ENCODE measurements at places on chromosomes 6 and 20.

GRCh38 chr20:16061351-16061750 lies 511.9 kb downstream of the KIF16B start:
- DNase-seq = no peak

GRCh38 chr20:10540636-10541493 lies 105.8 kb downstream of the SLX4IP start:
- DNase-seq = no peak

- DNase-seq = no peak
These were observed 313.4 kb upstream of the PLCB4 start for GRCh38 chr20:8755340-8756118.

DNA sequence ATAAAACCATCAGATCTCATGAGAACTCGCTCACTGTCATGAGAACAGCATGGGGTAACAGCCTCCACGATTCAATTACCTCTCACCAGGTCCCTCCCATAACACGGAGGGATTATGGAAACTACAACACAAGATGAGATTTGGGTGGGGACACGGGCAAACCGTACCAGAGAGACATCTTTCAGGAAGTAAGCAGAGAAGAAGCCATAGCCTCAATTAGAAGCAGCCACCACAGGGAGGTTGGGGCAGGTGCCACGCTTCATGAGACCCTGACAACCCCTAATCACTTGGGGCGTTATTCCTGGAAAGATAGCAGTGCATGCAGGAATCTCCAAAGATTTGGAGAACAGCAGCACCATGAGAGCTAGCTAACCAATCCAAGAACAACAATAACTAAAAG lies 52.9 kb upstream of the SIRPG start:
- no peak for DNase-seq

- no peak for DNase-seq
These were observed 82.6 kb upstream of the DST start for GRCh38 chr6:56725254-56725653.

DNA sequence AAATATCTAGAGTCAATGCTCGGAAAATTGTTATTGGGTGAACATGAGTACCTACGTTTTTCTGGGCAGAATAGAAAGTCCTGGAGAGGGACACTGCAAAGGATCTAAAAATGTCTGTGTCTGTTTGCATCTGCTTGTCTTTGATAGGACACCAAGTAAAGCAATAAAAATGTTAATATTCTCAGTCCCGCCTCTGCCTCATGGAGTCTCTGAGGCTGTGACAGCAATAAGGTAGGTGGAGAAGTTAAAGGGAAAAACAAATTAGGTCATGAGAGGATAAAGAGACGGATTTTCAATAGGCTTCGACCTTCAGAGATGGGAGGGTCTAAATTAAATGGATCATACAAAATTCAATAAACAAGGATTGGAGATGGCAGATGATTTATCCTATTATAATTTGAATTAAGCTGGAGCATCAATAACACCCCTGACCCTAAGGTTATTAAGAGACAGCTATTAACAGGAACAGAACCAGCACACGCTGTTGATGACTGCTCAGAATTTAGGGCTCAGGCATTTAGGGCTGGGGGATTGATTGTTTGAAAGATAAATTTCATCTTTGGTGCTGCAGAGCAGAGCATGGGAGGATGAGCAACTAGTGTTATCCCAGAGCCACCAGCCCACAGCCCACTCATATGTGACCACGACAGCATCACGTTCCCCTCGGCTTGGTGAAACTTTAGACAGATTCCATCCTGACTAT lies 620.3 kb upstream of the CDH4 start:
- no peak for DNase-seq

- DNase-seq = no peak
These were observed 74.6 kb downstream of the DTD1 start for GRCh38 chr20:18662279-18663040.

DNA sequence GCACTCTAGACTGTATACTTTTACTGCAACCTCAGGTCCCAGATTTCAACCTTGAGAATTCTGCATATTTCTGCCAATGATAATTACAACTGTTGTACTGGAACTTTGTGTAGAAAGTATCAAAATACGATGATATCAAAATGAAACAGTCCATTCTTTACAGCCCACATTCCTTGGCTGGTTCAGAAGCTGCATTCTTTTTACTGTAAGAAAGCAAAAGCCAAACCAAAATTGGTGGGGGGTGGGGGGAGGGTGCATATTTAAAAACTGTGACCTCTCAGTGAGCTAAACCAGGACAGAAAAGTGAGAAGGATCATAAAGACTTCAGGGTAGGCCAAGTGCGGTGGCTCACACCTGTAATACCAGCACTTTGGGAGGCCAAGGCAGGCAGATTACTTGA lies 41.8 kb upstream of the UBR2 start:
- no peak for DNase-seq

DNA sequence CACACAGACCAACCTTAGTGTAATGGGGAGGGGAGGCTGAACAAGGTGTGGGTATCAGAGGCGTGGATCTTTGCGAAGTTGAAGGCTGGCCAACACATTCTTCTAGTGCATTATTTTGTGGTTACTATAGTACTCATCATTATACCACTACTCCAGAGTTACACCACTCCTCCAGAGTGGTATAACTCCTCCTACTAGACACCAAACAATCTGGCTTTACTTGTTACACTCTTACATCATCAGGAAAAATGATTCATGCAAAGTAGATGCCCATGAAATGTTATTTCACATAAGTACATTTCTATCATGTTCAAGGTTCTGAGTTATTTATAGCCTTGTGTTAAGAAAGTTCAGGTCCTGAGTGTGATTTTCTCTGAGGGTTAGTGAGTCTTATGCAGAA lies 443.1 kb upstream of the OPRM1 start:
- no peak for DNase-seq

DNA sequence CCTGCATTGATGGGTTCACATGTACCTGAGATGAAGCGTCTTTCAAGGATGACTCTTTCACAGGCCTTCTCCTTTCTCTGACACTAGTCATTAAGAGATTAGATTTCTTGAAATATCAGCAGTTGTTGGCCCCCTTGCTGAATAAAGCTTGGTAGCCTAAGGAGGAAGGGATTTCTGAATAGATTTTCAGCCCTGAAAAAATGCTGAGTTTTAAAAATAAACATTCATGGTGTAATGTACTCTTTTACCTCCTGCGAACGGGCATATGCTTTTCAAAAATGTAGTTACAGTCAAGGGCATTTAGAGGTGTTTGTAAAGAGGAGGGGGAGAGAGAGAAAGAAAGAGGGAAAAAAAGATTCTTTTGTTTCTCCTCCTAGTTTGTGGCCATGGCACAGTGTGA lies 222.7 kb downstream of the SOX4 start:
- no peak for DNase-seq

GRCh38 chr20:40986774-40987173 lies 41.8 kb upstream of the TOP1 start:
- DNase-seq = no peak

GRCh38 chr6:90604546-90604945 lies 17.7 kb upstream of the MAP3K7 start:
- no peak for DNase-seq

- no peak for DNase-seq
These were observed 5.2 kb upstream of the HINT3 start for GRCh38 chr6:125951323-125951722.

GRCh38 chr6:147586044-147586443 lies 77.6 kb downstream of the SAMD5 start:
- peak; percentile 49 for DNase-seq

GRCh38 chr6:119683031-119683430 lies 333.5 kb upstream of the MAN1A1 start:
- no peak for DNase-seq

DNA sequence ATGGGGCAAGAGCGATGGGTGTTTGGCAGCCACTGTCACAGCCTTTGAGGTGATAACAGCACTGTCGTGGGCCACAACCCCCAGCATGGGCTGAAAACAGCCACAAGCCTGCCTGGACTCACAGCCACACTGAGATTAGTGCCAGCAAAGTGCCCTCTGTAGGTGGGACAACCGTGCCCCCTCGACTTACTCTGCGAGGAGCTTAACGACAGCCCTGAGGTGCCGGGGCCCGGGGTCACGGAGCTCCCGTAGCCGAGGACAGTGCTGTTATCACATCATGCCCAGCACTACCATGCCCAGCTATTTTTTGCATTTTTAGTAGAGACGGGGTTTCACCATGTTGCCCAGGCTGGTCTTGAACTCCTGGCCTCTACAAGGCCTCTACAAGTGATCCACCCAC lies 36.6 kb downstream of the SUMO4 start:
- no peak for DNase-seq

DNA sequence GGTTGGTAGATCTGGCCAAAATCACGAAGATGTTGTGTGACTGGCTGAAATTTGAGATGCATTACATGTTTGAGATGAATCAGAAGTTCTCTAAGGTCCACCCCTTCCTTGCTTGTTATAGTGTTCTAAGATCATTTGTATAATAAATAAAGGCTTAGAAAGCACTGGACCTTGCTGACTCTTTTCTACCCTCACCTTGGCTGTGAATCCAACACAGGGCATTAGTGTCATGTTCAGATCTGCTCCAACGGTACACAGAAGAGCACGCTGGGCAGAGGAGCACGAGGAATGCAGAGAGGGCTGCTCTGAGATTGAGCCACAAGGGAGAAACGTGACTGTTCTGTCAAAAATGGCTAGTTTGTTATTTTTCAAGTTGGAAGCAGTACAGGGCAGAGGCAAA lies 169.5 kb upstream of the HDAC2 start:
- DNase-seq = no peak

All from Ammon's horn (tissue), 1 donor.